Mesenteric fat pad (tissue), 1 donor: ENCODE measurements at places on chromosomes 13 and 19. TPM values are rescaled to one million over a fixed set of nuclear protein-coding genes. Genes with fewer than 3 reads are reported as not detected.

GRCh38 chr19:42066075-42066754, 3.8 kb downstream of the GRIK5 start:
- DNase-seq = no peak

DNA sequence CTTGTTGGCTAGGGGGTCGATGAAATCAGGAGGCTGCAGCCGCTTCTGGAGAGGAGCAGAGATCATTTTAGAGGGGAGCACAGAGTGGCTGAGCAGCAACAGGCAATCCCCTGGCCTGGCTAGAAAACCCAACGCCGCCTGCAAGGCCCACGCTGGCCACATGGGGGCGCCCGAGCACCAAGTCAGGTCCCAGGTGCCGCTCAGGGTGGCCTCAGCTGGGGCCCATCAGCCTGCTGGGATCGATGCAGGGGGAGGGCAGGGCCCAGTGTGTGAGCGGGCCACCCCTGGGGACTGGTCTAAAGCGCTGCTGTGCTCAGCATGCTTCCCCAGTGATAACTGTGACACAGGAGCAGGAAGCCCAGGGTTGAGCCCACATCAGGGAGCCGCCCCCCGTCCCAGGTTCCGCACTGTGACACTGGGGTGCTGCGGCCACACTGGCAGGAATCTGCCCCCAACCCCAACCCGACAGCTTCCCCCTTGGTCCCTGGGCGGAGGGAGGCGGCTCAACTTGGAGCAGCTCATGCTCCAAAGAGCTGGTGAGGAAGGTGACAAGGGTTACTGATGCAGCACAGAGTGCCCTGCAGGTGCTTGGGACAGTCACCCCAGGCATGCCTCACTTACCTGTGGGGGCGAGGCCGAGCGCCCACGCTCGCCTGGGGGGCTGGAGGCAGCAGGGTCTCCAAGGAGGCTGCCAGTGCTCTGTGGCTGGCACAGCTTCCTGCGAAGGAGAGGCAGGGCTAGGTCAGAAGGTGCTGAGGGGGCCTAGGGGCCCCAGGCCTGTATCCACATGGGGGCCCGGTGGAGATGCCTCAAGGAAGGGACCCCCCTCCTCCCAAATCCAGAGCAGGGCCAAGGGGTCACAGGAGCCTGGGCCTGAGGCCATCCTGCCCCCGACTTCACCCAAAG, 13.3 kb upstream of the ISYNA1 start:
- DNase-seq = no peak

GRCh38 chr13:41694545-41695301, 237.4 kb downstream of the RGCC start:
- DNase-seq = no peak

DNA sequence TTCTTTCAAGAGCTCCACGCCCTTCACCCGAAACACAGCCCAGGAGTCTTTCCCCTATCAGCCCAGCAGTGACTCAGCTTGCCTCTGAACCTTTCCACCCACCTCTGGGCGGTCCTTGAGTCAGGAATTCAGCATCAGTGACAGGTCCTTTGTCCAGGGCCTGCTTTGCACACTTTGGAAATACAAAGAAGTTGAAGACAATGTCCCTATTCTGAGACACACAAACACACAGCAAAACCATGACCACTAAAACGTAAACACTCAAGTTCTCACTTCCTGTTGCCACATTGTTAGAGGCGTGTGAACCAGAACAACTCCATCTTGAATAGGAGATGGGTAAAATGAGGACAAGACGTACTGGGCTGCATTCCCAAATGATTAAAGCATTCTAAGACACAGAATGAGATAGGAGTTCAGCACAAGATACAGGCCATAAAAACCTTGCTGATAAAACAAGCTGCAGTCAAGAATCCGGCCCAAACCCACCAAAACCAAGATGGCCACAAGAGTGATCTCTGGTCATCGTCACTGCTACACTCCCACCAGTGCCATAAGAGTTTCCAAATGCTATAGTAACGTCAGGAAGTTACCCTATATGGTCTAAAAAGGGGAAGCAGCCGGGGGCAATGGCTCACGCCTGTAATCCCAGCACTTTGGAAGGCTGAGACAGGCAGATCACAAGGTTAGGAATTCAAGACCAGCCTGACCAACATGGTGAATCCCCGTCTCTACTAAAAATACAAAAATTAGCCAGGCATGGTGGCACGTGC, 49.2 kb upstream of the ATP12A start:
- no peak for DNase-seq

DNA sequence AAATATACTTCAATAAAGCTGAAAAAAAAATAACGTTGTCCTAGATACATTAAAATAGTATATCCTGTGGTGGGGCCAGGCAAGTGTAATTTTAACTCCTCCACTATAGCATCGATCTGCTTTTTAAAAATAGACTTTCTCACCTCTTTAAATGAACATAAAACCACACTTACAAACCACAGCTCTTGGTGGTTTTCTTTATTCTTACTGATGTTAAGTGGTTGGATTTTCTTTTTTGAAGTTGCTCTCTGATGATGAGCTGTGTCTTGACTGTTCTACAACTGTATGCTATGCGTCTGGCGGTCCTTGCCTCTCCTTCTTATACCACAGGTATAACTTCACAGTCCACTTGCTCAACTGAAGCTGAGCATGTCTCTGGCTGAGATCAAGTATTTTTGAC, 721.5 kb upstream of the KLHL1 start:
- no peak for DNase-seq

The KLK5 gene
- not detected for total RNA-seq
